ENCODE measurements at places on chromosomes 16 and 17. TPM values are rescaled to one million over a fixed set of nuclear protein-coding genes. Genes with fewer than 3 reads are reported as not detected.

The ZSCAN10 gene
- 0.28 TPM for total RNA-seq

The MEIOC gene
- 0.08 TPM for total RNA-seq

The NOXO1 gene
- total RNA-seq, result 0.77 TPM

The ZC3H7A gene
- total RNA-seq, result 69.7 TPM

The NXN gene
- total RNA-seq, result 0.36 TPM

The NOB1 gene
- 71.8 TPM for total RNA-seq

The SLC9A5 gene
- total RNA-seq, result 1.8 TPM

The METTL2A gene
- total RNA-seq, result 15.4 TPM

The AGRP gene
- not detected for total RNA-seq

The ADAD2 gene
- not detected for total RNA-seq

The HS3ST3B1 gene
- 20.0 TPM for total RNA-seq

Measured in activated naive CD4-positive, alpha-beta T cell treated with anti-CD3 and anti-CD28 coated beads, Interleukin-2, amount 10 ng/mL, durations not matched to agents 5 hours and 36 hours (primary cell).